ENCODE measurements at places on chromosomes 11 and 22.

GRCh38 chr11:32316858-32317642, 118.3 kb downstream of the WT1 start:
- DNase-seq: no peak

- no peak for DNase-seq
These were observed 5.5 kb upstream of the DRG1 start for GRCh38 chr22:31393893-31394292.

DNA sequence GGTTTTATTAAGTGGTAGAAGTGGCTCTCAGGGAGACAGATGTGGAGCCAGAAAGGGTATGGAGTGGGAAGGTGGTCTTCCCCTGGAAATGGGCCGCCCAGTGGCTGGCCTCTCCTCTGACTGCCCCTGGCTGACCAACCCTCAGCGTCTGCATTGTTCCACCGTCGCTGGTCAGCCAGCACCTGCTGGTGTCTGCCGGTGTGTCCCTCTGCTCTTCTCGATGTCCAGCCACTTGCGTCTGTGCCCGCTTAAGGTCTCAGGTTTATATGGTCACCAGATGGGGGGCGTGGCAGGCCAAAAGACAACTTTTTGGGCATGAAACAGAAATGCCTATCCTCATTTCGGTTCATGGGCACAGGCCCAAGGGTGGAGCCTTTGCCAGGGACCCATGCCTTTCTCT, 1221.5 kb downstream of the JRKL start:
- no peak for DNase-seq

GRCh38 chr11:89267660-89268302, 90.1 kb downstream of the TYR start:
- no peak for DNase-seq

DNA sequence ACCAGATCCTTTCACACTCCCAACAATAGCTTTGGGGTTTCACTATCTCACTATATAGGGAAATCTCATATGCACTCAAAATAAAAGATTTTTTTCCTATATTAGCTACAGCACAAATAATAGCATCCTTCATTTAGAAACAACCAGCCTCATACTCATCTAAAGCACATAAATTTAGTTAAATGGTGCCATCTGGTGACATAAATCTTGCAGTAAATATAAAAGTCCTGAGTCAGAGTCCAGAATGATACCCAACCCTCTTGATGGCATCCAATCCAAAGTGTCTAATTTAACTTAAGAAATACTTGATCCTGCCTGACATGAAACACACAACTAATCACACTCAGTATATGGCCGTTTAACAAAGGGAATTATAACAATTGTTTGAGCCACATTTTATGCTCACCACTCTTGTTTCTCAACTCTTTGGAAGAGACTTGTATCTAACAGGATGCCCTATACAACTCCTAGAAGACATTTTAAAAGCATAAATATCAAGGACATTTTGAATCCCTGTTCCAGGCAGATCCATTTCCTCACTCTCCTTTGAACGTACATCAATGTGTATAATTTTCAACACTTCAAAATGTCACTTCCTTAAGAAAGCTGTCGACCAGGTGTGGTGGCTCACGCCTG, 36.2 kb downstream of the DLG2 start:
- DNase-seq: no peak

GRCh38 chr11:121152764-121153163, 51.7 kb downstream of the TECTA start:
- DNase-seq: no peak

DNA sequence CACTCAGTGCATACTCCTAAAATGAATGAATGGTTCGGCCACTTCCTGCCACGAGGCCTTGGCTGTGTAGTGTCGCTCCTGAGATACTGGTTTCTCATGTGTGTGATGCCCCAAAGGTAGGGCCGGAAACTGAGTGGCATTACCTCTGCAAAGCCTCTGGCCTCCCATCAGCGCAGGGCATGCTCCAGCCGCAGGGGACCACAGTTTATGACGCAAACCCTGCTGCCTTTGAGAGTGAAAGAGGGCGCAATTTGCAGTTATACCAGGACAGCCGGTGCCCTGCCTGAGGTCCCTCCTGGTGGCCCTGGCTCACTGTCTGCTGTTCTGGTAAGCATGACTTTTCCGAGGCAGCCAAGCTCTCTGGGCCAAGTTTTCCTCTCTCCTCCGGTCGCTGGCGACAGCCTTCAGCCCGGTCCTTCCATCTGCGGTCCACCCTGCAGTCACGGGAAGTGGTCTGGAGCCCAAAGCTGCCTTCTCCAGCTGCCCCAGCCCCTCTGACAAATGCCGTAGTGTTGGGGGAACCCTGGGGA, 2.4 kb upstream of the FGF3 start:
- DNase-seq: no peak

GRCh38 chr22:44444341-44445306, 53.4 kb downstream of the RTL6 start:
- no peak for DNase-seq

DNA sequence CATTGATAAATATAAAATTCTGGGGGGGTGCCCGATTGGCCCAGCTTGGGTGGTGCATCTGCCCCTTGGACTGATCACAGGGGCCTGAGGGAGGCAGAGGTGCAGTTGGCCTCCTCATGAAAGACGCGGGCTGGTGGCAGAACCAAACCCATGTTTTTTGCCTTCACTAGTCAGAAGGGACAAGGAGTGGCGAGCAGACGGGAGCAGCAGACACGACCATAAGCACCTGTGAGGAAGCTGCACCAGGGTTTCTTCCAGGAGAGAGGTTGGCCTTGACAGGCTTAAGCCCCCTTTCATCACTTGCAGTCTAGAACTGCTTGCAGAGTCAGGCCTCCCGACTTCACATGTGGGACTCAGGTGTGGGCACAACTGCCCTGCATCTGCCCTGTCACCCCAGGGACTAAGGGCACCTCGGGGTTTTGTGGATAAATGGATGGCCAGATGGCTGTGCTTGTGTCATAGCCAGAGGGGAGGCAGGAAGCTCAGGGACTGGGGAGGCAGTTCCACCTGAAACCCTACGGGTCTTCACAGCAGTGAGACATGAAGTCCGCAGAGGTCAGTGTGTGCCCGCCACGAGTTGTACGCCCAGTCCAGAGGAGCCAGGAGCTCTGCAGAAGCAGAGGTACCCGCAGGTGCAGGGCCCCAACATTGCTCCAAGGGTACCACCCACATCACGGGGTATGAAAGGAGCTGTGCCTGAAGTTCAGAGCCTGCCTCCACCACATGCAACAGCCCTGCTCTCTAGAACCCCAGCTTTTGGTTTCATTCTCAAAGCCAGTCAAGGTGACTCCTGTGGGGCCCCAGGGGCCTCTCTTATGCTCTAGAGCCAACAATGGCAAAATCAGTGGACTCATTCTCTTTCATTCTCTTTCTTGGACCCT, 18.2 kb upstream of the SYT13 start:
- DNase-seq: no peak

GRCh38 chr11:121802542-121802941, 313.5 kb downstream of the BLID start:
- no peak for DNase-seq

DNA sequence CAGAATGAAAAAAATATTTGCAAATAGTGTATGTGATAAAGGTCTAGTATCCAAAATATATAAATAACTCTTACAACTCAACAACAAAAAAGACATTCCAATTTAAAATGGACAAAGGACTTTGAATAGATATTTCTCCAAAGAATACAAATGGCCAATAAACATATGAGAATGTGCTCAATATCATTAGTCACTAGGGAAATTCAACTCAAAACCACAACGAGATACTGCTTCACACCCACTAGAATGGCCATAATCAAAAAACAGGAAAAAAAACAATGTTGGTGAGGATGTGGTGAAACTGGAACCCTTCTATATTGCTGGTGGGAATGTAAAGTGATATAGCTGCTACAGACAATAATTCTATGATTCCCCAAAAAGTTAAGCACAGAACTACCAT, 38.6 kb upstream of the RPS13 start:
- DNase-seq: no peak

GRCh38 chr22:24697172-24697571, 77.3 kb downstream of the PIWIL3 start:
- DNase-seq: no peak
